ENCODE measurements at places on chromosomes 7 and 10.

DNA sequence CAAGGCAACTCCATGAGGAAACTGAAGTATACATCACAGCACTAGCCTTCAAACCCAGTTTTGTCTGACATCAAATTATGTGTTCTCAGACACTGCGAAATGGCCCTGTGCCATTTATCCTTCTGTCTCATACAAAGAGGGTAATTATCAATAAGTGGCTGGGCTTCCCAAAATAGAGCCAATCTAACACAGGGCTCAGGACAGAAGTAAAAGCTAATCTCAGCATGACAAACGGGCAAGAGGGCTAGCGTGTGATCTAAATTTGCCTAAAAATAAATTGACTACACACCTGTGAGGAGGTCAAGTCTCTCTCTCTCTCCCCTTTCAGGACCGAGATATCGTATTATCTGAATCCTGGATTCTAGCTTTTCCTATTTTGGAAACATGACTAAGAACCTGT lies 67.2 kb downstream of the DGKB start:
- no peak for DNase-seq

GRCh38 chr10:132591166-132591971 lies 53.8 kb downstream of the INPP5A start:
- DNase-seq, result no peak

DNA sequence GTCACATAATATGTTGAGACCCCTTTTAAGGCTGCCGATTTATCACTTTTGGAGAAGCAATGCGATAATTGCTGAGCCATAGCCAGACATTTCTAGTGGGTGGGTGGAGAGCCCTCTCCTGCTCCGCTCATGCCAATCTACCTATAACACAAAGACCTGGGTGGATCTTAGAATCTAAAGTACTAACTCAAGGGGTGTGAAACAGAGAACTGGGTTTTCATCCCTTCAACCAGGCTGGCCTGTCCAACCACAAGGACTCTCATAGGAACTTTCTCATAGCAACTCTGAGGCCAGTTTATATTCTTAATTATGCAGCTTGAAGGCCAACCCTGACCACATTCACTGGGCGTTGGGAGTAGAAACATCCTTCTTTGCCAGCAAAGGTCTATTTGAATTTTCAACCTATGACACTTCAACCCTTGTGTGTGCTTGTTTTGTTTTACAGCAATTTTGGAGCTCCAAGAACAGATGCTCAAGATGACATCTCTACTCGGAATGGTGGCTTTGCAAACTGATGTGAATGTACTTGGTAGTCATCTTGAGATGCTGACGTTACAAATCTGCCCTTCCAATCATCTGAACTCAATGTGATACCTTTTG lies 1198.2 kb upstream of the AUTS2 start:
- DNase-seq, result no peak

- no peak for DNase-seq
Measured at GRCh38 chr10:132058111-132058745, 7.5 kb upstream of the JAKMIP3 start.

DNA sequence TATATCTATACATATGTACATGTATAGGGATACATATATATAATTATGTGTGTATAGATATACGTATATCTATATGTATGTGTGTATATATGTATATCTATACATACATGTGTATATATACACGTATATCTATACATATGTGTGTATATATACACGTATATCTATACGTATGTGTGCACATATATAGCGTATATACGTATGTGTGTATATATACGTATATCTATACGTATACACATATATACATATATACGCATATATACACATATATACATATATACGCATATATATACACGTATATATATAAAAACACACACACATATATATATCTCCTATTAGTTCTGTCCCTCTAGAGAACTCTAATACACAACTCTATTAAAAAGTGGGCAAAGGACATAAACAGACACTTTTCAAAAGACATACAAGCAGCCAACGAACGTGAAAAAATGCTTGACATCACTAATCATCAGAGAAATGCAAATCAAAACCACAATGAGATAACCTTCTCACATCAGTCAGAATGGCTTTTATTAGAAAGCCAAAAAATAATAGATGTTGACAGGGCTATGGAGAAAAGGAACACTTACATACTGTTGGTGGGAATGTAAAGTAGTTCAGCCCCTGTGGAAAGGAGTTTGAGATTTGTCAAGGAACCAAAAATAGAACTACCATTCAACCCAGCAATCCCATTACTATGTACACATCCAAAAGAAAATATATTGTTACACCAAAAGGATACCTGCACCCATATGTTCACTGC lies 22.0 kb upstream of the TMEM120A start:
- DNase-seq, result no peak

- DNase-seq, result no peak
Measured at GRCh38 chr7:2510909-2511768, 8.4 kb upstream of the LFNG start.

GRCh38 chr7:128189231-128189930 lies 51.7 kb upstream of the LEP start:
- DNase-seq, result no peak

- DNase-seq, result no peak
Measured at GRCh38 chr7:47812429-47813136, 135.7 kb downstream of the PKD1L1 start.

DNA sequence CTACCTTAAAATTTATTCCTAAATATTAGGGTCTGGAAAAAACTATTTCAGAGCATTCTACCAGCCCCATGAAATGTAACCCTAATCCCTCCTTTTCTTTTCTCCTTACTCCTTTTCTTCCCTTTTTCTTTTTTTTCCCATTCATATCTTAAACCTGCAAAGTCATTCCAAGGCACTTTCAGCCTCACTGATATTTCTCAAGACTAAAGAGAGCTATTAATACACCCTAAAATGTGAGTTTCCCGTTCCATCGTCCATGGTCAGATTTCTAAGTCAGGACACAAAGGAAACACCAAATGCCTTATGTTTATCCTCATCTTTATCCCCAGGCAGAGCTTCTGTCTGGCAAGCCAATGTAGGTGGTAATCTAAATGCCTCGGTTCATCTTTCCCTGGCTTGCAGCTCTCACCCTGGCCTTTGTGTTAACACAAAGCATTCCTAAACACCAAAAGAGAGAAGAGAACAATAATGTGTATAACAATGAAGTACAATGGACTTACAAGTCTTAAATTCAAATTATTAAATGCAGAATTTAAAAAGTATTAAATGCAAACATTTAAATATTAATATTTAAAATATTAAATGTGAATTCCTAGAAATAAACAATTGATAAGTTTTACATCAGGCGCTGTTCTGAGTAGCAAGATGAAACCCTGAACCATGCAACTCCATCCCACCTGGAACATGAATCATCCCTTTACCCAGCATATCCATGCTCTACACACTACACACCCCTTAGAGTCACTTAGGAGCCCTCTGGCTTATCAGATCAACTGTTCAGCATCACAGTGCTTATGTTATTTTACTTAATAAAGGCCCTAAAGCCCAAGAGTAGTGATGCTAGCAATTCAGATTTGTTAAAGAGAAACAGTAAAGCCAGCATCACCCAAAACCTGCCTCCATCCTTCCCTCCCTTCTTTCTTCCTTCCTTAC lies 26.8 kb downstream of the MICU1 start:
- DNase-seq, result no peak

DNA sequence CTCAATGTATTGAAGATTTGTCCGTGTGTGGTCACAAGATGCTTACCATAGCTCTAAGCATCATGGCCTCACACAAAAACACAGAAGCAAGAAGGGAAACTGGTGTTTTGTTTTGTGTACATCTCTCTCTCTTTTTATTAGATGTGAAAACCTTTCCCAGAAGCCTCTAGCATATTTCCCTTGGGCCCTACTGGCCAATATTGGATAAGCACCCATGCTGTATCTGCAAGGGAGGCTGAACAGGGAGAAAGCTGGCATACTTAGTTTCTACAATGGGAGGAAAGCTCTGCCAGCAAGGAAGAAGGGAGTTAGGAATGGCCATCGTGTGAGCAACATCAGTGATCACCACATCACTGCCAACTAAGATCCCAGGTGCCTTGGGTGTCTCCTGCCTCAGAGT lies 9.6 kb upstream of the NAMPT start:
- DNase-seq, result no peak

DNA sequence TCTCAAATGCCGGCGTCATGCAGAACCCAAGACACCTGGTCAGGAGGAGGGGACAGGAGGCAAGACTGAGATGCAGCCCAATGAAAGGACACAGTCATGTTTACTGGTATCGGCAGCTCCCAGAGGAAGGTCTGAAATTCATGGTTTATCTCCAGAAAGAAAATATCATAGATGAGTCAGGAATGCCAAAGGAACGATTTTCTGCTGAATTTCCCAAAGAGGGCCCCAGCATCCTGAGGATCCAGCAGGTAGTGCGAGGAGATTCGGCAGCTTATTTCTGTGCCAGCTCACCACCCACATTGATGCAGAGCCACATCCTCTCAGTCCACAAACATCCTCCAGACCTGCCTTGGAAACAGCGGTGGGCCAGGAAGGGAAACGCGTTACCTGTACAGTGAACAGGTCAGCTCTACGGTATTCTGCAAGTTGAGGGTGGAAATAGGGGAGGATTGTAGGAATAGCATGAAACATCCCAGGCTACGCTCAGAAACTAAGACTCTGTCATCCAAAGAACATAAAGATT lies 133.1 kb upstream of the PRSS1 start:
- DNase-seq, result no peak

DNA sequence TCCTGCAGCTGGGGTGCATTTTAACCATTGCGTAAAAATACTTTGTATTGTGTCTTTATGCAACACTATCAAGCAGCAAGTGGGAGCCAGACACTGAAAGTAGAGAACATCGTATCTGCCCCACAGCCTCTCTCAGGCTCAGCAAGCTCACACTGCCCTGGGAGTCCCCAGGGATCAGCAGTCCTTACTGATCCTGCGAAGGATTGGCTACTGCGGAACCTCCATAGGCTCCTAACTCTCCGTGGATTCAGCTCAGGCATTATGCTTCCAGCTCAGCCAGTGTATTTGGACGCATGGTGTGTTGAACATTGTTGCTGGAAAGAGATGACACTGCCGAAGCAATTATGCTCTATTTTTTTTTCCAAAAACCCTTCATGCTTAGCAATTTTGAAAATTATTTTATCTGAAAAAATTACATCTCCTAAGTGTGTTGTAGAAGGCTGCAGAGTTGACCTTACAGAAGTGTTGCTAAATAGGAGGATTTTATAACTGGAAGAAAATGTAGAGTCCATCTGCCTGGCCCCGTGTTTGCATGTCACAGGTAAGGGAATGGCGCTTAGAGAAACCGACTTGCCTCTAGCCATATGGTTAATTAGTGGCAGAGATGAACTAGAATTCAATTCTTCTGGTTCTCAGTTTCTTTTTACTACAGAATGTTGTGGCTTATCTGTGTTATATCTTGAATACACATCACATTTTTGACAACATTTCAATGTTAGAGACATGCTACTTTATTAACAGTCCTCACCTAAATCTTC lies 276.4 kb upstream of the COBL start:
- DNase-seq, result no peak

- DNase-seq, result no peak
Measured at GRCh38 chr7:104156842-104157277, 51.0 kb downstream of the ORC5 start.

GRCh38 chr10:113853578-113854012 lies 287 bp downstream of the DCLRE1A start:
- no peak for DNase-seq

GRCh38 chr7:36217211-36217960 lies 64.3 kb downstream of the EEPD1 start:
- DNase-seq, result no peak

- DNase-seq, result no peak
Measured at GRCh38 chr7:154931906-154932305, 71.0 kb downstream of the PAXIP1 start.

GRCh38 chr10:103855852-103856796 lies 748 bp upstream of the SH3PXD2A start:
- no peak for DNase-seq

- no peak for DNase-seq
Measured at GRCh38 chr10:35792291-35792690, 150.2 kb upstream of the FZD8 start.

- peak; percentile 43 for DNase-seq
Measured at GRCh38 chr7:98418636-98419315, 17.9 kb upstream of the BAIAP2L1 start.

DNA sequence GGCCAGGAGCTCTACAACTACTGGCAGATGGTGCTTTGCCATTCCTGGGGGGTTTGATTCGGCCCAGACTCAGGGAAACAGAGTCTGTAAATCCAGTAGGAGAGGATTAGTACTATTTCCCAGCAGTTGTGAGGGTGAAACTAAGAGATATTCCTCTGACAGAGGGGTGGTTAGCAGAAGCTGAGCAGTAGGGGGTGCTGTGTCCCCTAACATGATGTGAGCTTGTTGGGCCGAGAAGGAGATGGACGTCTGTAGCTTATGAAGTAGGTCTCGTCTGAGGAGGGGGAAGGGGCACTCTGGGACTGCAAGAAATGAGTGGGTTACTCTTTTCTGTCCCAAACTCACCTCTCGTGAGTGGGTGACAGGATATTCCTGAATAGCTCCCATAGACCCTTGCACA lies 179.2 kb upstream of the MBL2 start:
- DNase-seq, result no peak

- DNase-seq, result no peak
Measured at GRCh38 chr10:100194711-100195110, 8.9 kb upstream of the ERLIN1 start.

DNA sequence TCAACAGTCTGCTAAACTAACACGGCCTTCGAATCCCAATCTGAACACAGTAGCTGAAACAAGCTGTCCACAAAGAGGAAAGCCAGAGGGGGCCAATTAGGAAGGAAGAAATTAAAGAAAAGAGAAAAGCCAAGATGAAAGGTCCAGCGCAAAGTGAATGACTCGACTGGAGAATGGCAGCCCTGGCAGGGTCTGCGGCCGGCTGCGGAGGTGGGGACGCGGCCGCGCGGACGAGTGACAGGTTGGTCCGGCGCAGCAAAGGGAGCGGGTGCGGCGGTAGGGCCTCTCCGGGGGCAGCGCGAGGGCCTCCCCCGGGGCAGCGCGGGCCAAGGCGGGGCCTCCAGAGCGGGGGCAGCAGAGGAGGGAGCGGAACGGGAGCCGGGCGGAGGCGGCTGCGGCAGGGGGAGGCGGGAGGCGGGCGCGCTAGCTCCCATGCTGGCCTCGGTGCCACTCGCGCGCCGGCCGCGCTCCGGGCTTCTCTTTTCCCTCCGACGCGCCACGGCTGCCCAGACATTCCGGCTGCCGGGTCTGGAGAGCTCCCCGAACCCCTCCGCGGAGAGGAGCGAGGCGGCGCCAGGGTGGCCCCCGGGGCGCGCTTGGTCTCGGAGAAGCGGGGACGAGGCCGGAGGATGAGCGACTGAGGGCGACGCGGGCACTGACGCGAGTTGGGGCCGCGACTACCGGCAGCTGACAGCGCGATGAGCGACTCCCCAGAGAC lies at the start of gene VWC2:
TSS of gene VWC2 (plus strand) at position 421 of the 718 bp plus-strand sequence. CDS start 1,798 bp downstream, outside the sequence.
- DNase-seq, result no peak

Measured in GOT3 (cell line).